ENCODE measurements at places on chromosomes 12 and 14.

DNA sequence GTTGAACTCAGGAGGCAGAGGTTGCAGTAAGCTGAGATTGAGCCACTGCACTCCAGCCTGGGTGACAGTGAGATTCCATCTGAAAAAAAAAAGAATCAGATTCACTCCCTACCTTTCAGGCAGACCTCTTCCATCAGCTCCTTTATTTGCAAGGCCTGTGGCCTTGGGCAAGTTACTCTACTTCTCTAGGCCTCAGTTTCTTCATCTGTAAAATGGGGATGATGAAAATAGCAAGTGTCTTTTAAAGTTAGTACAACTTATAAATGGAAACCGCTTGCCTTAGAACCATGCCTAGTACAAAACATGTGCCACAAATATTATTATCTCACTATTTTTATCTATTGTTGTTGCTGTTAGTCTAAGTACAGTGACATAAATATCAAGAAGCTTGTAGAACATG is 84.3 kb downstream of the STAB2 start:
- no peak overlapping the region for H3K27ac ChIP-seq
- no peak for DNase-seq
- H3K36me3 ChIP-seq: no peaks in the 10 kb centered on the region
- no peak overlapping the region for H3K4me3 ChIP-seq

DNA sequence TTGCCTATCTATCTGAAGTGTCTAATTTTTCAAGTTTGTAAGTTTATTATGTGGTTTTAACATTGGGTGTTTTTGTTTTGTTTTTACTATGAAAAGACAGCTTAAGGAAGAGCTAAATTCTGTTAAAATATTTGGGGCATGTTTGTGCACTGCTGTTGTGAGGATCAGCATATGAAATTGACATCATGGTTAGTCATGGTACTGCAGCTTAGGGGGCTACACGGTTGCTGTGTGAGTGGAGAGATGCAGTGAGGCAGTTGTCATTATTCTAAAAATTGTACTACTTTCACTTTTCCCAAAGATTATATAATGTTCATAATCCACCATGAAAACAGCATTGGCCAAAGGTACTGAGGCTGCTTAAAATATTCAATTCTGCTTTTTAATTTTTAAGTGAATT is 49.0 kb downstream of the ZC3H14 start:
- H3K36me3 ChIP-seq: peaks cover 10% of the 10 kb centered on the region
- DNase-seq: no peak
- no peak overlapping the region for H3K4me3 ChIP-seq
- H3K27ac ChIP-seq: no peak overlapping the region

DNA sequence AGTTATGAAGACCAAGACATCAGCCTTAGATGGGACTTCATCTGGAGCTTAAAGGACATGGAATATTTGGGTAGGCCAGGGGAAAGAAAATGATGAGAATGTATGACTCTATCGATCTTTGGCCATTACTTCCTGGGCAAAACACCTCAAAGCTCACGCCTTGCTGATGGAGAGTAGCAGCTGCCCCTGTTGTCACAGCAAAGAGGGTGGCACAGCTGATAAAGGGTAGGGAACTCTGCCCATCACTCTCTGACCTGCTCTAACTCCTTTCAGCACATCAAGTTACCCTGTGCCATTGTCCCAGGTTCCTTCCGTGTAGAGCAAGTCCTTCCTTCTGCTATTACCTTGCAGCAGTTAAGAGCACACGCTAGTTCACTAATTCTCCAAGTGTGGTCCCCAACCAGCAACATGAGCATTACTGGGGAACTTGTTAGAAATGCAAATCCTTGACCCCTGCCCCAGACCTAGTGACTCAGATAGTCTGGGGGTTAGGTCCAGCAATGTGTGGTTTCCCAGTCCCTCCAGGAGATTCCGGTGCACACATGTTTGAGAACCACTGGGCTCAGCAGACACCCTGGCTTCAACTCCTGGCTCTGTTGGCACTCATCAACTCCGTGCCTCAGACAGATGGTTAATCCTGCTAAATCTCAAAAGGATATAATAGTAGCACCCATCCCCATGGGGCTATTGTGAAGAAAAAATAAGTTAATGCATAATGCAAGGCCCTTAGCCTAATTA is 93.7 kb upstream of the EEA1 start:
- H3K4me1 ChIP-seq: no peaks in the 10 kb centered on the region
- H3K27me3 ChIP-seq: no peaks in the 10 kb centered on the region
- no peaks in the 10 kb centered on the region for H3K36me3 ChIP-seq
- no peak overlapping the region for H3K27ac ChIP-seq
- no peak for DNase-seq

DNA sequence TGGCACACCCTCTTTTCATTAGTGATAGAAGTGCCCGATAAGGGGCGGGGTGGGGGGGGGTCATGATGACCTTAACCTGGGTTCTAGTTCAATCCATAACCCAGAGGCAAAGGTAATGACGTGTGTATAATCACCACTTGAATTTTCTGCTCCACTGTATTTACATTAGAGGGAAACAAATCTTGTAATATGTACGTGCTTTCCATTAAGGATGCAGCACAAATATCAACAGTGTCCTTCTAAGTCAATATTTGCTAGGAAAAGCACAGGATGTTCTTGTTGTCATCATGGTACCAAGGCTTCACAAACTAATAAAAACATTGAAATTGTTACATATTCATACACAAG is 121.2 kb upstream of the SLC38A2 start:
- no peaks in the 10 kb centered on the region for H3K27me3 ChIP-seq
- no peaks in the 10 kb centered on the region for H3K36me3 ChIP-seq
- no peak overlapping the region for H3K4me3 ChIP-seq
- no peak overlapping the region for H3K27ac ChIP-seq
- H3K4me1 ChIP-seq: no peaks in the 10 kb centered on the region

DNA sequence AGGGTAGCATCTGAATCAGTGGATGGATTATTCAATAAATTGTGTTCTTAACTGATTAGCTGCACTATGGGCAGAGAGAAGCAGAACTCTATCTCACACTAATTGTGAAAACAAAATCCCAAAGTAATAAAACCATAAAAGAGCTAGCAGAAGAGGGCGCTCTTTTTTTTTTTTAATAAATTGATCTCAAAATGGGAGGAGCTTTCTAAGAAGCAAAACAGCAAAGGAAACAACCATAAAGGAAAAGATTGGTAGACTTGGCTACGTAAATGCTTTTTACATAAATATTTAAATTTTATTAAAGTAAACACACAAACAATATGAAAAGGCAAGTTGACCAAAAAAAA is 1.5 kb upstream of the TM7SF3 start:
- peaks cover 4% of the 10 kb centered on the region for H3K36me3 ChIP-seq
- H3K4me3 ChIP-seq: no peak overlapping the region
- H3K4me1 ChIP-seq: peaks cover 56% of the 10 kb centered on the region

DNA sequence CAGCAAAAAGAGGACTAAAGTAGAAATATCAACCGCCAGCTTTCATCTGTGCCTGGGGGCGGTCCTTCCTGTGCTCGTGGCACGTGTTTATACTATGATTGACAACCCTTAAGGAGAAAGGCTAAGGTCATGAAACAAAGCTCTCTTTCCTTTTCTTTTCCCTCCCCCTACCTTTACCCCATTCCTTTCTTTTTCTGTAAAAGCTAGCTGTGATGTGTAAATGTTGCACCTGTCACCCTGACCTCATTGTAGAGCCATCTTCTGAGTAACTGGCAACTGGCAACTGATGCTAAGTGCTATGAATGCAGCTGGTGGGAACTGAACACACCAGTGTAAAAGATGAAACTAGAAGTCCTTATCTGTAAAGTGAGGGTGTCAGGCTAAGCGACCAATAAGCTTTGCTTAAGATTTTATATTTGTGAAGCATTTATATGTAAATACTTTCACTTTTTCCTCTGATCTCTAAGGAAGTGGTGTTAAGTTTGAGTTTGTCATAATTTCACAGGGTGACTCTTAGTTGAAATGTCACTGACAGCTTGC is 102.8 kb upstream of the BCAT1 start:
- H3K27me3 ChIP-seq: no peaks in the 10 kb centered on the region
- peak; percentile 55 for DNase-seq
- peak overlapping the region; percentile 97 for H3K27ac ChIP-seq

DNA sequence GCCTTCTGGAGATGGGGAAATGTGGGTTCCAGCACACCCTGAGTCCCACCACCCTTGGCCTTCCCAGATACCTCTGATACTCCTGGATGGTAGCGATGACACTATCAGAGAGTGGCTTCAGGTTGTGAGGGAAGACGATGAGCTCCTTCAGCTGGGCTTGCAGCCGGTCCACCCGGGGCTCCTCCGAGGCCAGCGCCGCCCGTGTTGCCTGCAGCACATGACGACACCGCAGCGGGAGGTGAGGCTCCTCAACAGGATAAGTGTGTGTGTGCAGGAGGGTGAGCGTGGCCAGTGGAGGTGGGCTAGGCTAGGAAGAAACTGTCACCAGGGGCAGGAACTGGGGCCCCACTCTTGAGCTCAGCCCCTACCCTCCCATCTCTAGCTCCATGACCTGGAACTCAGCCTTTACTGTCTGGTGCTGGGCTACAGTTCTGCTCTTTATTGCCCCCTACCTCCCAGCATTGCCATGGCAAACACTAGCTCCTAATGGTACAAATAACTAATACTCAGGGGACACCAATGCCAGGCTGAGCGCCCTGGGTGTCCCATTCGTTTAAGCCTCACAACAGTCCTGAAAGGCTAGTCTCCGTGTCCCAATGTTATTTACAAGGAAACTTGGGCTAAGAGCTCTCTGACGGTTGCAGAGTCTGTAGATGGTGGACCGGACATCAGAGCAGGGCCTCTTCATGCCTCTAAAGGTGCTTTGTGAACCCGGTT is 64.1 kb downstream of the SYNE3 start:
- H3K4me3 ChIP-seq: no peak overlapping the region
- no peak for DNase-seq
- H3K27ac ChIP-seq: no peak overlapping the region
- H3K36me3 ChIP-seq: peaks cover 6% of the 10 kb centered on the region
- no peaks in the 10 kb centered on the region for H3K27me3 ChIP-seq

- peaks cover 71% of the 10 kb centered on the region for H3K4me1 ChIP-seq
- H3K36me3 ChIP-seq: peaks cover 11% of the 10 kb centered on the region
- H3K27ac ChIP-seq: peak overlapping the region; percentile 20
- peak; percentile 88 for DNase-seq
These were observed 1.2 kb downstream of the ITGB7 start for GRCh38 chr12:53205747-53206419.

DNA sequence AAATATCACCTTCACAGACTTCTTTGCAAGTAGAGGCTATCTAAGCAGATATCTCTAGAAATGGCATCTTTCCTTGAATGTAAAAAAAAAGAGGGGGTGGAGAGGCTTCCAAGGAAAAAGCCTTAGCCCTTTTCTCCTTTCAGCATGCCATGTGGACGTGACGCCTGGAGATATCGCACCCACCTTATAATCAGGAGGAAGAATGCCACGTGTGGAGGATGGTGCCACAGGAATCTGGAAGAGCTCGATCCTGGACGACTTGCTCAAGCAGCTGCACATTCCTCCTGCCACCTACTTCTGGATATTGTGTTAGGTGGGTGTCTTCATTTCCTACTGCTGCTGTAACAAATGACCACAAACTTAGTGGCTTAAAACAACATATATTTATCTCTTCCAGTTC is 203.6 kb downstream of the NUAK1 start:
- no peak for DNase-seq
- H3K27me3 ChIP-seq: no peaks in the 10 kb centered on the region
- H3K4me3 ChIP-seq: no peak overlapping the region
- H3K4me1 ChIP-seq: no peaks in the 10 kb centered on the region

DNA sequence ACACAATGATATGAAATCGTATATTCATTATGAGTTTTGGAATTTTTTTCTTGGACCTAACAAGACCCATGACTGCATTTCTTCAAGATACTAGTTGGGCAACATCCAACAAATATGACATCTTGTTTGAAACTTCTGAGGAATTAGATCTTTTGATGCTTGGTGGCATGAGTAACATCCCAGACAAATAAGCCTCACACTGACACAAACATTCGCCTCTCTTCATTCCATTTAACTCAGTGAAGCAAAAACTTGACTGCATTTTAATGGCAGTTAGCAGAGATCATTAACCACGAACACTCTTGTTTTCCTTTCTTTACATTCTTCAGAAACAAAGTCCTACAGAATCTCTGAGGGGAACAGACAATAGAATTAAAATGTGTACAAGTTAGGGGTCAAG is 758.3 kb downstream of the C12orf50 start:
- no peaks in the 10 kb centered on the region for H3K27me3 ChIP-seq
- H3K4me3 ChIP-seq: no peak overlapping the region
- DNase-seq: no peak

GRCh38 chr14:92105893-92106142 is 564 bp downstream of the ATXN3 start:
- H3K27me3 ChIP-seq: no peaks in the 10 kb centered on the region
- H3K36me3 ChIP-seq: no peaks in the 10 kb centered on the region
- H3K27ac ChIP-seq: peak overlapping the region; percentile 77
- H3K4me3 ChIP-seq: peak overlapping the region; percentile 92

Measured in activated T-cell treated with anti-CD3 and anti-CD28 coated beads, Interleukin-2, amount 50 U/mL, for 72 hours (primary cell).